Stomach (tissue), 19 donors: ENCODE measurements at places on chromosomes 1 and 21.

GRCh38 chr1:180976191-180976590 lies 46.5 kb downstream of the STX6 start:
- no peak for DNase-seq

GRCh38 chr1:180927841-180928240 lies 15.1 kb downstream of the KIAA1614 start:
- peak; percentile 57 for DNase-seq

DNA sequence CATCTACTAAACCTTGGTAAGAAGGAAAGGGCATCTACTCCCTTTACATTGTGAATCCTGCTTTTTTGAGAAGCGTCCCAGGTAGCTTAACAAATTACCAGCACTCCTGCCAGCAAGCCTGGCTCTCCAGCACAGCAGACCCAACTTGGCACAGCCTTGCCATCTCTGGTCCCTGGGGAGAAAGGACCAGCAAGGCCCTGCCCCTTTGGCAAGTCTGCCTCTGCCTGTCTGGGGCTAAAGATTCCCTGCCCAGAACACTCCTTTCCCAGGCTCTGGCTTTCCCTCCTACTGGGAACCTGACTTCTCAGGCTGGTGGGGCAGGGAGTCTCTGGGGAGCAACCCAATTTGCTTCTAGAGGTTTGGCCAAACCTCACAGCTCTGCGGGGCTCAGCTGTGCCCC lies 68.5 kb downstream of the ATP2B4 start:
- DNase-seq: no peak

- no peak for DNase-seq
These were observed 70.4 kb downstream of the AJAP1 start for GRCh38 chr1:4724695-4725250.

DNA sequence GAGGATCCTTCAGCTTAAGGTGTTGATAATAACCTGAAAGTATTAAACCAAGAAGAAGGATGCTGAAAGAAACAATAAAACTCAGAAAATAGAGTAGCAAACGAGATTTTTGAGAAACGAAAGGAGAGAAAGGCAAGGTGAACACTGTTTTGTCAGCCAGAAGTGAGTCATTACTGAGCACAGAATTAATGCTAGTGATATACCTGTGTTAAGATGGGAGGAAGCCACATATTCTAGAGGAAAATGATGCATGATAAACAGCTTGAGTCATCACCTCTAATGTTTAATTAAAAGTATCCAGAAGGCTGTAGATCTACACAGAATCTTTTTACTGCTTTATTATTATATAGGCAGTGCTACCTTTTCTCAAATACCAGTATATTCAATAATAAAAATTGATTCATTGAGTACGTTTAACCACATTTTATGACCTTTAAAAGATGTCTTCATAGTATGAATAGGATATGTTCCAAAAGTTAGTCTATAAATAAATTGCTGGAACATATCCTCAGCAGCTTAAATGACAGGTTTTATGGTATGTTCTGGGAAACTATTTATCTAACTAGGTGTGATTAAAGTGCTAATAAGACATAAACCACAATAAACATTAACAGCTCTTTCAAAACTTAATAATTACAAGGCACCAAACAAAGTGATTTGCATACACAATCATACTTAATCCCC lies 10.3 kb downstream of the SH3GLB1 start:
- DNase-seq: no peak

- no peak for DNase-seq
These were observed 6.0 kb downstream of the TRAPPC10 start for GRCh38 chr21:44018127-44018526.

GRCh38 chr1:78649628-78650027 lies at the start of gene IFI44:
Gene IFI44 (plus strand): TSS chr1:78649831. CDS start chr1:78650196, 365 bp downstream.
- peak; percentile 90 for DNase-seq

GRCh38 chr1:224859651-224860050 lies 69.8 kb upstream of the DNAH14 start:
- no peak for DNase-seq

DNA sequence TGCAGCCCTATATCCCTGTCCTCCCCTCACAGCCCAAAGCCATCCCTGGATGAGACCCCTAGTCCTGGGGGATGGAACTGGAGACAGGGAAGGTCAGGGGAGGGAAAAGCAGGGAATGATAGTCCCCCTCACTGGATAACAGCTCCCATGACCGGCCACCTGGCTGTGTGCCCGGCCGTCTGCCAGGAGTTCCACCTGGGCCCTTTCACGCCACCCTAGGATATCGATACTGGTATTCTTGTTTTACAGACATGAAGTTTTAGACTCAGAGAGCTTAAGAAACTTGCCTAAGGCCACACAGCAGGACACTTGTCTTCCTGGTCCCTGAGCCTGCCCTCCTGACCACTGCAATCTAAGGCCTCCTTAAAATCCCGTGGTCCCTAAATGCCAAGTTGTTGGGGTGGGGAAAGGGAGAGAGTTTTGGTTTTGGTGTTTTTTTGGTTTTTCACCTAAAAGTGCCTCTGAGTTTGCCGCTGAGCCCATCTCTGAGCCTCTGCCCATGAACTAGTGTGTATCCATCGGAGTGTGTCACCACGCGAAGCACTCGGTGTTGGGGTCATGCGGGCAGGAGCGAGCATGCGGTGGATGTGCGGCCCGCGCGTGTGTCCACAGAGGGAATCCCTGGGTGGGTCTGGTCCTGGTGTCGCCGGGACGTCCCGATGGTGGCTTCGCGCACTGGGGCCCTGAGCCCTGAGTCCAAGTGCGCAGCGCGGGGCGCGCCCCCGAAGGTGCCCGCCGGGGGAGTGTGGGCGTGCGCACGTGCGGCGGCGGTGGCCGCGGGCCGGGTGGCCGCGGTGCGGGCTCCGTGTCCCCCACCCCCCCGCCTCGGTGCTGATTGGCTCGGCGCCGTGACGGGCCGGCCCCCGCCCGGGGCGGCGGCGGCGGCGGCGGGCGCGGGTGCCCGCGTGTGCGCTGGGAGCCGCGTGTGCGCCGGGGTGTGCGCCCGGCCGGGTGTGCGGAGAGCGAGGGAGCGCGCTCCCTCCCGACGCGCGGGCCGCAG lies at the start of gene EPHA8:
EPHA8 (plus strand) TSS at position 906 of the 1,000 bp plus-strand sequence. CDS start 147 bp downstream, outside the sequence.
- DNase-seq: peak; percentile 19

- DNase-seq: no peak
These were observed 185.2 kb downstream of the LEPR start for GRCh38 chr1:65605621-65606020.

DNA sequence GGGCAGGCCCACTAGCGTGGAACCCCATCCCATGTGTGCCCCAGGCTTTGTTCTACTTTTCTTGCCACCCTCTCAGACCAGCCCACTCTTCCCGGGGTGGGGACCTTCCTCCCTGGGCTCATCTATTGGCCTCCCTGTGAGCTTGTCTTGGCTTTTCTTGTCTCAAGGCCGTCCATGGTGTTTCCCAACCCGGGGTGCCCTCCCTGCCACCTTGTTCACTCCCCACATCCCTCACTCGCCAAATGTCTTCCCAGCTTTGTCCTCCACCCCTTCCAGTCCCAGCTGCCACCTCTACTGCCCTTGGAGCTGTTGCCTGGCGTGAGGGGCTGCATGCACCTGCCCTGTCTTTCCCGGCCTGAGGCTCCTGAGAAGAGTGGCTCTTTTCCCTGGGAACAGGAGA lies 18.4 kb downstream of the LRRC71 start:
- no peak for DNase-seq

DNA sequence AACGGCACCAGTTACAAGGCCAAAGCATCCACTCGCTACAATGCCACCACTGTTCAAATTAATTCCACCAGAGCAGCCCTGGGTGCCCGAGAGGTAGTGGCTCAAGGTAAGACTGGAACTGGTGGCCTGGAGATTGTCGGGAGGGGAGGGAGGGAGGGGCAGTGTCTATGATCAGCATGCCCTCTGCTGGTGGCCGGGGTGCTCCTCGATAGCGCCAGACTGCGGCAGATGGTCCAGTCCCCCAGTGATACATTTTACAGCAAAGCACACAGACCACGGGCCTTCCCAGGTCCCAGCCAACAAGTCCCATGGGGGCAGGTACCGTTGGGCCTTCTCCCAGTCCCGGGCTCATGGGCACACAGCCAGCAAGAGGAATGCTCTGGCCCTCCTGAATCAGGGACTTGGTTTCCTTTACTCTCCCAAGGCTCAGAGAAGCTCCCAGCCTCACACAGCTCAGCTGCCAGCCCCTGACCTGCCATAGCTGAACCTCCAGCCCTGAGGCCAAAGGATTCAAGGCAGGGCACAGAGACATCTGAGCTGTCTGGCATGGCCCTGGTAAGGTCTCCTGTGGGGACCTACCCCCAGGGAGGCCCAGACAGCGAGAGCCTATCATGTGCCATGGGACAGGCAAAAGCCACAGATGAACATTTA lies 15.3 kb downstream of the ACOT7 start:
- no peak for DNase-seq

DNA sequence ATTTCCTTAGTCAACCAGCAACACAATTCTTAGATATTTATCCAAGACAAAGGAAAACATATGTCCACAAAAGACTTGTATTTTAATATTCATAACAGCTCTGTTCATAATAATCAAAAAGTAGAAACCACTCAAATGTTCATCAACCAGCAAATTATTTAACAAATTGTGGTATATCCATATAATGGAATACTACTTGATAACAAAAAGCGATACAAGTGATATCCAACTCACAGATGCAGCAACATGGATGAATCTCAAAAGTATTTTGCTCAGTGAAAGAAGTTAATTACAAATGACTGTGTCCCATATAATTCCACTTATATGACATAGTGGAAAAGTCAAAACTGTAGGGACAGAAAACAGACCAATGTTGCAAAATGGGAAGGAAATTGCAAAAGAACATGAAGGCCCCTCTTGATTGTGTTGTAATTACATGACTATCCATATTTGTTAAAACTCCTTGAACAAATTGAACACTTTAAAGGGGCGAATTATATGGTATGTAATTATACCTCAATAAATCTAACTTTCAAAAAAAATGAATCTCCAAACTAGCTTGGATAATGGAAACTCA lies 116.9 kb downstream of the EDEM3 start:
- no peak for DNase-seq

DNA sequence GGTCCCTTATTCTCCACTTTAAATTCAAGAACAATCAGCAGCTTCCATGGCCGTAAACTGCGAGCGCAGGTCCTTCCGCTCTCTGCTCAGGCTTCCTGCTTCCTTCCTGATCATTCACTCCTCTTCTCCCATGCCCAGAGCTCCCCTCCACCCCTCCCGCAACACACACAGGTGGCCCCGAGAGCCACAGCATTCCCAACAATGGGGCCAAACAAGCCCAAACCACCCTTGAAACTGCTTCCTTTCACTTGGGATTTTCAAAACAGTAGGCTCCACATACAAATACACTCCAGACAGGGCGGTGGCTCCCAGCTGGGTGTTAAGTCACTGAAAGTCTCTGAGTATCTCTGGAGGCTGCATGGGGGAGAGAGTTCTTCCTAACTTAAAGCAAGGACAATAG lies 11.4 kb downstream of the FAM89A start:
- peak; percentile 44 for DNase-seq

GRCh38 chr1:63381741-63382140 lies 14.3 kb downstream of the ALG6 start:
- DNase-seq: no peak

GRCh38 chr1:226586650-226587422 lies 38.3 kb downstream of the STUM start:
- no peak for DNase-seq

DNA sequence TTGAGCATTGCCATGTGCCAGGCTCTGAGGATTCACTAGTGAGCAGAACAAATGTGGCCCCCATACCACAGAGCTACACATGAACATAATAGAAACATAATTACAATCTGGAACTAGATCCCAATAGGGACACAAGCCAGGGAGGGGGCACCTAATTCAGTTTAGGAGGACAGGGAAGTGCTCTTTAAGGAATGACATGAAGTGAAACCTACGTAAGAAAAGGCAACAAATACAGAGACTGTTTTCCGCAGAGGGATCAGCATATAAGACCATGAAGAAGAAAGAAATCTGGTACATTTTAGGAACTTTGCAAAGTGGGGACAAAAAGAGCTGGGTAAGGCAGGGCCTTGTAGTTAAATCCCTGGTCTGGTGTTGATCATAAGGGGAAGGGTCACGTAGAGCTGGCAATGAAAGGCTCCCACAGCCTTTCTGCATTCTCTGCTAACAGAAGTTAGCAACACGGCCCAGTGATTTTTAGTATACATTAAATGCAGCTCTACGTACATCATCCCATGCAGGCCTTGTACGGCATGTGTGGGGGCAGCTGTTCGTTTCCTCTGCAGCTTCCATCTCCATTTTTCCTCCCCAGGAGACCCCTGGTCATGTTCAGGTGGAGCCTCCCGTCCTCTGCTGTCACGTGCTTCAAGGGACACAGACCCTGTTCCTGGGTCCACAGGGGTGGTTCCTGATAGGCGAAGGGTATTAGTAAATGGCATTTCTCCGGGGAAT lies 26.8 kb upstream of the SLC30A1 start:
- DNase-seq: no peak

GRCh38 chr1:37672136-37672870 lies 20.0 kb upstream of the CDCA8 start:
- DNase-seq: no peak

DNA sequence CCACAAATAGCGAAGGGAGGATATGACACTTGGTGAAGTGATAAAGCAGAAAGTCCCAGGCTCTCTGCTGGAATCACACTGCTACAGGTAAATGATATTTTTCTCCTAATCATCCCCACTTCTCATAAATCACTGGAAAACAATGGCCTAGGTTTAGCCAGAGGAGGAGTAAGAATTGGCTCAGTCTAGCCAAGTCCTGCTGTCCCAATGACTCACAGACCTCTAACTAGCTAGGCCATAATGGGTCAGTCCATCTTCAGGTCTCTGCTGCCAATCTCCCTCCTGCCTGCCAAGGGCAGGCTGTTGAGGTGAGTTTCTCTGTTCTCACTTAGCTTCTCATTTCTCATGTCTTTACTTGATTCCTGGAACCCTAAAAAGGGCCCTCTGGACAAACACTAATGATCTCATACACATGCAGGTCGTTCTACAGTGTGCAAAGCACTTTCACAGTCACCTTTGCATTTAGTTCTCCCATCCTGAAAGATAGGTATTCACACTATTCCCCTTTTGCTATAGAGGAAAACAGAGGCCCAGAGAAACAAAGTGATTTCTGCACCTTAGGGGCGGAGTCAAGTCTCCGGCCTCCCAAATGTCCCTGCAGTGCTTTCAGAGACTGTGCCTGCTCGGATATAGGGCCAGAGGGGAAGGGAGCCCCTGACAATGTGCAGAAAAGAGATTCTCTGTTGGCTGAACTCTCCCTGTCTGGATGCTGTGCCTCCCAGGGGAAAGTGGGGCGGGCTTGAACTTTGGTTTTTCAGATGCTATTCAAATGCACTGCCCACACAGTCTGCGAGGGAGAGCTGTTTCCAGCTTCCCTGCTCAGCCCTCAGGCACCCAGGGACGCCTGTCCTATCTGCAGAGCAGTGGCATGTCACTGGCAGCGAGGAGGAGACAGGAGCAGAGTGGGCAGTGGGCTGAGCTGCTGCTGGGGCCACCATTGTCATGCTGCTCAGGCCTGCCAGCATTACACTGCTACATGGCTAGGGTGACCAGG lies 3.9 kb upstream of the CDK18 start:
- no peak for DNase-seq

GRCh38 chr1:172270605-172271004 lies 149.9 kb upstream of the C1orf105 start:
- DNase-seq: peak; percentile 33
